ENCODE measurements at places on chromosomes 6 and 20. TPM values are rescaled to one million over a fixed set of nuclear protein-coding genes. Genes with fewer than 3 reads are reported as not detected.

The KIAA0408 gene
- polyA plus RNA-seq = 2.0 TPM

The LIME1 gene
- polyA plus RNA-seq = 17.4 TPM

The UBD gene
- not detected for polyA plus RNA-seq

The CFAP61 gene
- polyA plus RNA-seq = not detected

All from cardiac muscle cell (in vitro differentiated cells and primary cell).